A549 treated with Mapracorat at 1 μM for 4 hours (cell line): ENCODE measurements at places on chromosomes 13 and 19. TPM values are rescaled to one million over a fixed set of nuclear protein-coding genes. Genes with fewer than 3 reads are reported as not detected.

RSPH6A gene
- total RNA-seq = not detected in 5 replicates

ACP5 gene
- total RNA-seq = 0.16 to 0.72 TPM (median 0.28 TPM) in 3 of 5 replicates, not detected in the others

SHISA7 gene
- not detected in 5 replicates for total RNA-seq

CD70 gene
- total RNA-seq = 14.3 to 24.3 TPM (median 22.8 TPM) in 5 replicates

CLEC4G gene
- not detected in 5 replicates for total RNA-seq
